Stimulated activated effector memory CD8-positive, alpha-beta T cell treated with anti-CD3 and anti-CD28 coated beads, Interleukin-12 subunit alpha, Interleukin-12 subunit beta, amount 100 ng/mL, for 72 hours (primary cell): ENCODE measurements at places on chromosomes 4 and X.

- DNase-seq, result no peak
These were observed 62.7 kb downstream of the GAB1 start for GRCh38 chr4:143399113-143399949.

- DNase-seq, result no peak
These were observed 132.5 kb upstream of the NHS start for GRCh38 chrX:17242470-17242869.

DNA sequence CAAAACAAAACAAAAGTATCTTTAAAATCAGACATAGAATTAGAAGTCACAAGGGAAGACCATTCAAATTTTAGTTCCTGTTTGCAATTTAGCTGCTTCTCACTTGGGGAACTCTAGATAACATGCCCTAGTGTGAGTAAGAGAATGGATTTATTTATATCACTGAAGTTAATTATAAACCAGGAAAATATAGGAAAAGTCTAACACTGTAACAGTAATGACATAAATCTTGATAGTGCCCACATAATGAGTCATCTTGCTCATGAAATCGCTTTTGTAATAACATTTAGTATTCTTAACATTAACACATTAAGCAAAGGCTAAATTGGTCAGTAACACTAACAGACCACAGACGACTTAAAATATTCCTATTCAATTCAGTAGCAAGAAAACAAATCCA is 710.7 kb downstream of the STPG2 start:
- no peak for DNase-seq

DNA sequence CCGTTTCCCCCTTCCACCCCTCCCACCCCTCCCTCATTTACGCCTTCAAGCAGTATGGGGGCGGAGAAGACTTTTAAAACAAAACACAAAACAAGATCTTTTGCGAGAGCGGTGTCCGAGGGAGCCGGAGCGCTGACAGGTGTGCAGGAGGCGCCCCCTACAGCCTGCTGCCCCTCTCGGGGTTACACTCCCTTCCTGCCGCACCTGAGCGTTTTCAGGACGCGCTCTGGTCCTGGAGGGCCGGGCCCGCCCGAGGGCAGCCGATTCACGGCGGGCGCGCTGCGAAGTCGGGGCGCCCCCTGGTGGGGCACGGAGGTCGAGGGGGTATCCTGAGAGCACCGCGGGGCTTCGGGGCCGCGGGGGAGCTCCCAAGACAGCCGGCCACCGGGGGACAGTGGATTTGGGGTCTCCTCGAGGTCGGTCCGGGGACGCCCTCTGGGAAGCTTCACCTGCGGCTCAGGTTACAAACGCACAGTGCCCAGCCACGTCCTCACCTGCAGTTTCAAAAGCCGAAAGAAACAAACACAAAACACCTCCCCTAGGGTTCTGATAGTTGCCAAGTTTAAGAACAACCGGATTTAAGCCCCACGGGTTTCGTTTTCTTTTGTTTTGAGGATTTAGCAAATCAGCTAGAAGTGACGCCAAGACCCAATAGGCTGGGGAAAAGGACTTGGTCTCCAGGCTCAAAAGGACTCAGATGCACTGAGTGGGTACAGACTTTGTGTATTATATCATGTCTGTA is 8.0 kb upstream of the NEUROG2 start:
- peak; percentile 89 for DNase-seq

GRCh38 chr4:1047106-1047975 is 35.9 kb downstream of the FGFRL1 start:
- no peak for DNase-seq

DNA sequence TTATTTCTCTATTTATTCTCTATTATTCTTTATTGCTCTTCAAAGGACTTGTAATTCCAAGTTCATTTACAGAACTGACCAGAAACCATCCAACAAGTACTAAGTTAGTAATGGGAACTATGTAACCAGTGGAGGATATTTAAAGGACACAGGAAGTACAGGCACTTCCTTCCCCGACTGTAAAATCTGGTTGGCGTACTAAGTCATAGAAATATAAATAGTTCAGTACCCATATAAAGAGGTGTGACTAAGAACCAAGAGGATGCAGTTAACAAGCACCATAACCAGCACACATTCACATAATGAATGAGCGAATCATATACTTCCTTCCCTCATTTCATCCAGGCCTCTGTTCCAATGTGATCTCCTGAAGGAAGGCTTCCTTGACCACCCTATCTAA is 3.6 kb upstream of the EIF4E start:
- no peak for DNase-seq

GRCh38 chrX:39883666-39884065 is 214.1 kb downstream of the BCOR start:
- DNase-seq, result no peak

GRCh38 chr4:153787061-153787560 is 1.8 kb downstream of the SFRP2 start:
- DNase-seq, result no peak

DNA sequence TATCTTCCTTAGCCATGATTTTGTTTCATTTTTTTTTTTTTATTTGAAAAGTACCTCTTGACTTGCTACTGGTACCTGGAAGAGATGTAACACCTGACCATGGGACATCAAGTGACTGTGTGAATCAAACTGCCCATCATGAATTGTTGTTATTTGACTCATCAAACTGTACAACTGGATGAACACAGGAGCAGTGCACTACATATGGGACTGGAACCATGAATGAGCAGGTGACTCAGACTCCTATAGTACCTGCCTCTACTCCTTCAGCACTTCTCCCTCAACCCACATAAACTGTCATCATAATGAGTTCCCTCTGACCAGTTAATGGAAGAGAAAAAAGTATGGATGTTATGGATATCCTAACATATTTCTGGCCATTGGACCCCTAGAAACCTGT is 15.9 kb upstream of the UBE2D3 start:
- DNase-seq, result no peak

DNA sequence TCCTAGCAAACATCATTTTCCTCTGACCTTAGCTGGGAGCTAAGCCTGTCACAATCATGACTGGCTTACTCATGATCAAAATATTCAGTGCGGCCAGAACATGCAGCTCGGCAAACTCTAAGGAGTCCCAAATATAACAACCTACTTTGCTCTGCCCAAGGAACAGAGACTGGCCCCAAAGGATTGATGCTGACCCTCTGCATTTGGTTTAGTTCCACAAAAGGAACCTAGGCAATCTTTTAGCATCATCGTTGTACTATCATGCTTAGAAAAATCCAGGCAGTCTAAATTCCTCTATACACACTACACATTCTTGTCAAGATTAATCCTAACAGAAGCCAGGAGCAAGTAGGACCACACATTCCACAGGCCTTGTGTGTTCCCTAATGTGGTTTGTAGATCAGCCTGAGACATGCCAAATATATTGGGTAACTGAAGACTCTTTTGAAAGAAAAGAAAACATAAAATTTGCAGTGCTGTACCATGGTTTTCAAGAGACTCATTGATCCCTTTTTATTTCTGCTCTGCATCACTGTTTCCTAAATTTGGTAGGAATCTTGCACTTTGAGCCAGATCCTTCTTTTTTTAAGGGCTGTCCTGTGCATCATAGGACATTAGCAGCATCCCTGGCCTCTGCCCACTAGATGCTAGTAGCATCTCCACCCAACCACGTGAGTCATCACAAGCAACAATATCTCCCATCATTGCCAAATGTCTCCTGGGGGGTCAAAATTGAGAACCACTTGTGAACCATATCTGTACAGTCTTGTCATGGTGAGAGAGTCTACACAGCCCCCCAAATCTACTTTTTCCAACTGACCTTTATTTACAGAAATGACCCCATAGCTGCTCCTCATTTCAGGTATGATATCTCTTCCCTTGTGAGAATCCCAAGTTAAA is 17.6 kb upstream of the CC2D2A start:
- DNase-seq, result no peak

- DNase-seq, result no peak
These were observed 33.5 kb upstream of the DCX start for GRCh38 chrX:111445485-111445884.

- no peak for DNase-seq
These were observed 601 bp upstream of the TCEANC start for GRCh38 chrX:13652287-13652793.

- no peak for DNase-seq
These were observed 94.4 kb upstream of the TTC29 start for GRCh38 chr4:147039976-147040575.

GRCh38 chr4:10608501-10609219 is 75.9 kb downstream of the CLNK start:
- no peak for DNase-seq

DNA sequence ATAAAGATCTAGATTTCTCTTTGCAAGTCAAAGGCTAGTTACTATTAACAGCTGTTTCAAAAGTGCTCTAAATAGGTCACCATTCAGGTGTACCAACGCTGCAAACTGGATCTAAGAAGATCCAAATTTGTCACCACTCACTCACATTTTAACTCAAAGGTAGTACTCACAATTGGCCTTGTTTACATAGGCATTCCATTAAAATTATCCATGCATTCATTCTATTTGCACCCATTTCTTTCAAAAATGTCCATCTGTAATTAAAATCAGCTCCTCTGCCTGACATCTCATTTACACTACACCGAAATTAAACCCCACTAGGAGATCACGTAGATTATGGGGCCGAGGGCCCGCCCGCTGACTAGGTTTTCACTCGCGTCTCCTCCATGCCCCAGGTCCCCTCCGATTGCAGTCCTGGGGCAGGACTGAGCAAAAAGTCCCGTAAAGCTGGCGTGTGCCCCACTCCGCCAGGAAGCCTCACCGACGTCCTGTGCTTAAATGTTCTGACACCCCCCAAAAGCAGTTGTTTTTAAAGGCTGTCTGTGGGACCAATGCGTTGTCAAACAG is 1.3 kb upstream of the ING2 start:
- no peak for DNase-seq

DNA sequence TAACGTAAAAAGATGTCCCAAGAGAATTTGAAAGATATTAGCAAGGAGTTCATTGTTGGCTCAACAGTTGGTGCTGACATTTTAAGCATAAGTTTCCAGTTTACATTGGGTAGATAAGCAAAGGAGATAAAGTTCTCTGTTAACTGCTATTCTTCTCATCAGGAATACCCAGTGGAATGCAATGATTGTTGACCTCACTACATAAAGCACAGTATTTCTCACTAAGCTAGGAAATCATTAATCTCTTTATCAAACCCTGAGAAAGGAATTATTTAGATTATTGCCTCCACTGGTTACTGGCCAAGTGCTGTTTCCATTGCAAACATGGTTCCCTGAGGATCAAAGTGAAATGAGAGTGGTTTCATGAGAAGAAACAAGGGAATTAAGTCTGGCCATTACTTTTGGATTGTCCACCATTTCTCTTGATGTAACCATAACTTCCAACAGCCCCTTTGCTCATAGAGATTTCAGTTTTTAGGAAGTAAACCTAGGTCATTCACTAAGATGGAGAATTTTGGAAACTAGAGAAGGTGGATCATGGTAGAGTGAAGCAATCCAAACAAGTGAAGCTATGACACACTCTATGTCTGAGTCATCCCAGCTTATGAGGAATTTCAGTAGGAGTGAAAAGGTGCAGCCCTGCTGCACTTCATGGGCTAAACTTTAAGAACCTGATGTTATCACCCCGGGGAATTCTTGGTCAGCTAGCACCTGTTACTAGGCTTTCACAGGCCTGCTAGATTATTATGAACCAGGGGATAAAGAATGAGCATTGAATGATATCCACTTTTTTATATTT is 163.4 kb downstream of the AREG start:
- DNase-seq, result no peak

DNA sequence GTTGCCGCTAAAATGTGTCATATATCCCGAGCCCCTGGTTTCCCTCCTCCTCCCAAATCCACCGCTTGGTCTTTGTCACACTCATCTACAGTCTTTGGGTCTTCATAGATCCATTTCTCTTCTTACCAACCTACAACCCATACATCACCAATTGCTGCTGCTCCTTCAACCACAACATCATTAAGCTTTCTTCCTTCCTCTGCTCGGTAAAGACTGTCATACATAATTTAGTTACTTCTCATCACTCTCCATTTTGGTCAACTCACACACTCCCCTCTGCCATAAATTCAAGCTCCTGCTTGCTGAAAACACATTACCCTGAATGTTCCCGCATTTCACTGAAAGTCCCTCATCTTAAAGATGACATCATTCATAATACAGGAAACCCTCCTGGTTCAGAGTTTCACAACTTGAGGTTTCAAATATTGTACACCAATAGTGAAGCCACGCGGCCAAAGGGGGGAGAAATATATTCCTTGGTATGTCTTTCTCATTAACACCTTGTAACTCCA is 1.7 kb upstream of the DCTD start:
- no peak for DNase-seq
